ENCODE measurements at places on chromosomes 7 and 10.

- DNase-seq, result no peak
These were observed 25.6 kb downstream of the YKT6 start for GRCh38 chr7:44226396-44226753.

DNA sequence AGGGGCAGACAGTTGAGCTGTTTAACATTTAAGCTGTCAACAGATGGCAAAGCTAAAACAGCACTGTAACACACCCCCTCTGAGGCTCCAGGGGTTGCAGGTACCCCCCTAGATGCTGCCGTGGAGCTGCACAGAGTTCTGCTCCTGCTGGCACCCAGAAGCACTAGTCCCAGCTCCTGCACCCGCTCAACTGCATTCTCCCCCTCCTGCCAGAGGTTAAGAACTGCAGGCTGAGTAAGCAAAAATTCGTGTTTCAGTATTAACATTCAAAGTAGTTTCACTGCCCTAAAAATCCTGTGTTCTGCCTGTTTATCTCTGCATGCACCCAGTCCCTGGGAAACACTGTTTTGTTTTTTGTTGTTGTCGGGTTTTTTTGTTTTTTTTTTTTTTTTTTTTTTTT is 790.8 kb upstream of the KCND2 start:
- DNase-seq, result peak; percentile 39

GRCh38 chr7:129098409-129099084 is 43.6 kb upstream of the TNPO3 start:
- DNase-seq, result no peak

GRCh38 chr10:45589009-45589408 is 83.6 kb downstream of the ZFAND4 start:
- DNase-seq, result no peak

DNA sequence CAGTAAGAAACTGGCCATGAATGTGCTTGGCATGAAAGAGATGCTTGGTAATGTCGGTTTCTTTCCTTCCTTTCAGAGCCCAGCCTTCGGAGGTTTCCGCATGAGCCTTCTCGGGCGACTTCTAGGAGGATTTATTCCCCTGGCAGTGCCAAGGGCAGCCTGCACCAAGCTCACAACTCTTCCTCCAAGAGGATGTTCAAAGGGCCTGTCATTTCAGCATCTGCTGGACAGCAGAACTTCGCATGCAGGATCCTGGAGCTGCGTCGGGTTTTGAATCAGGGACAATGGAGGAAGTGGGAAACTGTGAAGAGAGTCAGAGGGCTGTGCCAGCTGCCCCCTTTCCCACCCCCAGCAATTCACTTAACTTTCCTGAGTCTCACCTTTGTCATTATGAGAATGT is 21.3 kb downstream of the GOLGA7B start:
- DNase-seq, result no peak

- no peak for DNase-seq
These were observed 10.5 kb downstream of the ZNF282 start for GRCh38 chr7:149205690-149206381.

GRCh38 chr7:140421521-140421920 is 17.7 kb downstream of the RAB19 start:
- no peak for DNase-seq

DNA sequence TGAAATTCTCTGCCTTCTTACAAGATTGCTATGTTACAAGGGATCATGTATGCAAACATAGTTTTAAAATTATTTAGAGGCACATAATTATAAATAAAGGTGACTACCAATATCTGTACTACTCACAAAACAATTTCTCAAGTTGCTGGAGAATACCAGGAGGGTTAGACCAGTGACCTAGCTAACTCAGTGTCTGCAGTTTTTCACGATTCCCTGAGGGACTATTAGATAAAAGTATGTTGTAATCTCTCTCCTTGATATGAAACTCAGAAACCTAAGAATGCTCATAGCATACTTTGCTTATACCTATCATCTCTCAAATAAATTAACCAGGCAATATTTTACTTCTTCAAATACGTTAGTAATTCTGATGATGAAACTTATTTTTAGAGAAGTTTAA is 534.0 kb upstream of the ANKRD30A start:
- no peak for DNase-seq

- no peak for DNase-seq
These were observed 156.8 kb downstream of the RNF216 start for GRCh38 chr7:5624386-5625365.

GRCh38 chr10:48760983-48761382 is 76.3 kb downstream of the WDFY4 start:
- no peak for DNase-seq

DNA sequence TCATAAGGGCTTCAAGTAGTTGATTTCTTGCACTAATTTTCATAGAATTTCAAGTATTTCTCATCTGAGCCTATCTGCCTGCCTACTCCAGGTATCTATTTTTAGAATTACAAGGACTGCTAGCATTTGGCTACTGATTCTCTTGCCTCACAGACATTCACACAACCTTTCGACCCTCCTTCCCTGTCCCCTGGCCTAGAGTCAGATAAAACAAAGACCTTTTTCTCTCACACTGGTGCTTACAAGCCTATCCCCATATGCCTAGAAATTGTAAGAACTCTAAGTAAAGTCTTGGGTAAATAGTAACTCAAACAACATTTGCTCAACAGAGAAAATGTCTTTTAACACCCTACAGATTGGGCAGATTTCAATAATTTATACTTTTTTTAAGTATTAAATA is 6.3 kb downstream of the GPAM start:
- DNase-seq, result no peak

- DNase-seq, result no peak
These were observed 3.0 kb upstream of the EBF3 start for GRCh38 chr10:129966889-129967578.

- no peak for DNase-seq
These were observed 3.3 kb downstream of the XPNPEP1 start for GRCh38 chr10:109920016-109920415.

DNA sequence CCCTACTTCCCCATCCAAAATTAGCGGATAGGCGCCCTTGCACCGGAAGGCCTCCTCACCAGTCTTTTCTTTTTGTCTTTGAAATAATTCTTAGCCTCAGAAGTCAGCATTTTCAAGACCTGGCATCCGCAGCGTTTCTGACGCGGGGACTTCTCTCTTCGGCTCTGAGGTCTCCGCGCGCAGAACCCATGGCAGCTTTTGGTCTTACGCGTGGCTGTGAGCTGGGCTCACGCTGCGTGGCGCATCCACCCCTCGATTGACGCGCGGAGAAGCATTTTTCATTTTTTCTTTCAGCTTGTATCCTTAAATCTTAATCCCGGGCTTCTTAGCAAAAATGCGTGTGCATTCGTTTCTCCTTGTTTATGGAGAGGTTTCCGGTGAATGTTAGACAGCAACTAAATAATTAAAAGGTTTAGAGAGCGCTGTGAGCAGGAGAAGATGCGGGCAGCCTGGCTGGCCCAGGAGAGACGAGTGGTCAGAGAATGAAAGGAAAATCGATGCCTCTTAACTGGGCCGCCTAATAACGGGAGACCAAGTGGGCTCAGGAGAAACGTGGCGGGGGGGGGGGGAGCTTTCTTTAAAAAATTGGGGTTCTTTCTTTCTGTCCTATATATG is 2.0 kb upstream of the GATA3 start:
- DNase-seq, result peak; percentile 49

GRCh38 chr7:40793132-40793531 is 658.3 kb downstream of the SUGCT start:
- DNase-seq, result no peak

DNA sequence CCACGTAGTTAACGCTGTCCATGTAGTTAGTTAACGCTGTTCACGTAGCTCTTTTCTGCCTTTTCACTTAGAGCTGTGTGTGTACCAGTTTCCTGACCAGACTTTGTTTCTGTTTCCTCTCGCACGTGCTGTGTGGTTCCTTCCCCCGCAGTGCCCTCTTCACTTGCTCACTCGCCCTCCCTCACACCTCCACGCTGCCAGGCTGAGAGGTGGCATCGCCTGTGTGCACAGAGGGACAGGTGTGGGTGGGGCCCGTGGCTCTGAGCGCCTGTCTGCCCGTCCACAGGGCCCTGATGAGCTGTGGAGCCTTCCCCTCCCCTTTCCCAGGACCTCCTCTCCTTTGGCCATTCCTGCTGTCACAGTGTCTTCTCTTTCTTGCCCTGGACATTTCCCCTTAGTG is 30.6 kb downstream of the WDR37 start:
- DNase-seq, result no peak

DNA sequence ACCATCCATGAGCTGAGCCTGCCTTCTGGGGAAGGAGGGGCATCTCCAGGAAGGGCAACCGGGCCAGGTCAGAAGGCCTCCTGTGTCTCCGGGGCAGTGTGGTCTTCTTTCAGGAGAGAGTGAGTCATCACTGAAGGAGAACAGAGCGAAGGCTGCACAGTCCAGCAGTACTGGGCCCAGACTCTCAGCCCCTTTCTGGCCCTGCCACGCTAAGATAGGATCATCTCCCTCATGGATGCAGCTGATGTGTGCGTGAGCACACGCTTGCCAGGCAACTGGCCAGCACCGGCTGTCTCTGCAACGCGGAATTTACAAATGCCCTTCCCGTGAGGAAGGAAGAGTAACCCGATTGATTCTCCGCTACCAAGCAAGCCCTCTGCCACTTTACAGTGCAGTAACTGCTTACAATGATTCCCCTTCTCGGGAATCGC is 328.2 kb downstream of the TNS3 start:
- no peak for DNase-seq

- DNase-seq, result no peak
These were observed 105.5 kb downstream of the WNT2 start for GRCh38 chr7:117217106-117218035.

GRCh38 chr7:21850531-21851285 is 95.0 kb downstream of the CDCA7L start:
- no peak for DNase-seq

DNA sequence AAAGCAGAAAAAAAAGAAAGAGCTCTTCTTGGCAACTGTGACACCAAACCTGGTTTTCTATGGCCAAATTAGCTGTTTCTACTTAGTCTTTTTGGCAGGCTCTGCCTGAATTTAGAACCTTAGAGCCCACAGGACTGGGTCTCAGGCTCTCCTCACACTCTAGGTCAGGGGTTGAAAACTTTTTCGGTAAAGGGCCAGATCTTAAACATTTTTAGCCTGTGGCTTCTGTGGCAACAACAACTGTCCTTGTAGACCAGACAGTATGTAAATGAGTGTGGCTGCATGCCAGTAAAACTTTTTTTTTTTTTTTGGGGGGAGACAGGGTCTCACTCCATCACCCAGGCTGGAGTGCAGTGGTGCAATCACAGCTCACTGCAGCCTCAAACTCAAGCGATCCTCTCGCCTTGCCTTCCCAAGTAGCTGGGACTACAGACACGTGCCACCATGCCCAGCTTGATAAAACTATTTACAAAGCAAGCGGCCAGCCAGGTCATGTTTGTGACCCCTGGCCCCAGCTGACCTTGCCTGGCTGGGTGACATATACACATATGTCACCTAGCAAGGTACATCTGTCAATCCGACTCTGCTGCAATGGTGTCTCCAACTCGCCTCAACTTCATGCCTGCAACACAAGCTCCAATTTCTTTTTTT is 17.4 kb downstream of the KPNA7 start:
- no peak for DNase-seq

DNA sequence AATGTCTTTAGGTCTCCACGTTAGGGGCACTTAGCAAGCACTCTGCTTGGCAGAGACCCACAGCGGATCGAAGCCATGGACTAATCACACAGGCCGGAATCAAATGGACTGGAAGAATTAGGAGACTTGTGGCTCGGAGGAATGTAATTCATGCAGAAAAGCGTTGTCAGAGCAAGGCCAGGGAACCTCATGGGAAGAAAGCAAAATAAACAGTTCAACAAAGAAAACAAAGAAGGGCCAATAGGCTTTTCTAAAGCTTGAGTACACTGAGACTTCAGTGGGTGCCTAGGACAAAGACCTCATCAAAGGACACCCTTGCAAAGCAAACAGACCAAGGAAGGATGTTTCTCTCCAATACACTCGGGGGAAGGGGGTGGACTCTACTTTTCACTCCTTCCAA is 171.1 kb downstream of the GLI3 start:
- DNase-seq, result no peak

- no peak for DNase-seq
These were observed 56.5 kb downstream of the BEND7 start for GRCh38 chr10:13472359-13472758.

GRCh38 chr7:80536426-80536825 is 24.6 kb upstream of the GNAT3 start:
- no peak for DNase-seq

DNA sequence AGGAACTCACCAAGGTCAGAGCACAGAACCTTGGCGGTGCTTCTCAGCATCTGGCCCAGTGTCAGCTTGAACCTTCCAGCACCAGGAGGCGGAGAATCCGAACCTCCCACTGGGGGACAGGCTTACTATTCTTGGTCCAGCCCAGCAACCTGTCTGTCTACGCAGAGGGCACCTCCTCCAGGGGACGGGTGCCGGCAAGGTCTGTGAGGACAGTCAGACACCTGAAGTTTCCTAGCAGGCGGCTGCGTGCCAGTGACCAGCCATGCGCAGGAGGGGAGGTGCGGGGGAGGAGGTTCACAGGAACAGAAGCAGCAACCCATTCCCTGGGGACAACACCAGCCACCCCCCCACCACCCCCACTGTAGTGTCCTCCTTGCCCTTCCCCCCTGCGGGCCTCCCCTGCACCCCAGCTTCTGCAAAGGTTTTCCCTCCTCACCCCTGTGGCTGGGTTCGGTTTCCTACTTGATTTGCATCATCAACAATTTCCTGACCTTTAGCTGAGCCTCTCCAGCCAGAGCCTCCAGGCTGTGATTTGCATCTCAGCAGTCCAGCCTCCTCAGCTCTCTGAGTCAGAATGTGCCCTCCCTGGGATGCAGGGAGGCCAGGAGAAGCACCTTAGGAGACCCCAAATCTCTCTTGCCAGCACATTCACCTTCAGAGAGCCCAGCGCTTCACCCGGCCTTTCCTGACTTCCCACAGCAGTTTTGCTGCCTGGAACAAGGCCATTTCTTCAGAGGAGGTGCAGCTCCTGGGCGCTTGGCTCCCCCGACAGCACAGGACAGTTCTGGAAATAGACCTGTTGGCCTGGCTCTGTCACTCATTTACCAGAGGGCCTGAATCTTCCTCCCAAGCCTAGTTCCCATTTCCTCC is 107.5 kb upstream of the NPS start:
- DNase-seq, result no peak

DNA sequence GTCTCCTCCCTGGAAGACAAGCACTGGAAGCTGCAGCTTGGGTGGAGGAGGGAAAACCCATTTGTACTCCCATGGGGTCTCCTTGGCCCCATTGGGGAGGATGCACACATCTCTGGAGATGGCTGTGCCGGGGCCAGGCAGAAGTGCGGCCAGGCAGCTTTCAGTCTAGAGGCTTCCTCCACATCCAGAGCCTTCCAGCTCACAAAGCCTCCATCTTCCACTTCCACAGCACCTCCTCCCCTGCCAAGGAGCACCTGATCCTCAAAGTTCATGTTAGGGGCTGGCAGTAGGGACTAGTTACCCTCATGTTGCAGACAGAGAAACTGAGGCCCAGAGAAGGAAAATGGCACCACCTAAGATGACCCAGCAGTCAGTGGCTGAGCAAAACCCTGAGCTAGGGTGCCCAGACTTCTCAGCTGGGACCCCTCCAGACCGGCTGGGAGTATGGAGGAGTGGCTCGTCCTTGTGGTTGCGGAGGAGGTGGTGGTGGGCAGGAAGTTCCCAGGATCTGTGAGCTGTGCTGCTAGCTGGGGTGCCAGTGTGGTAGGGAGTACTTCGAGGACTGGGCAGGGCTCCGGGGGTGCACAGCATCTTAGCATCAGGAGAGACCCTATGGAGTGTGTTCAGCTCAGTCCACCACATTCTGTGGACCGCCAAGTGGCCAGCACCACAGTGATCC is 44.2 kb downstream of the ADCYAP1R1 start:
- DNase-seq, result peak; percentile 29

- no peak for DNase-seq
These were observed 48.2 kb downstream of the VSTM4 start for GRCh38 chr10:49066944-49067730.

Measured in mesothelial cell of epicardium (in vitro differentiated cells).